ENCODE measurements at places on chromosomes 5 and 9.

- no peak for DNase-seq
Measured at GRCh38 chr5:134189031-134189430, 12.3 kb upstream of the SKP1 start.

- no peak for DNase-seq
Measured at GRCh38 chr5:139745800-139746690, 49.6 kb upstream of the PSD2 start.

- DNase-seq: no peak
Measured at GRCh38 chr5:132425975-132426524, 56.5 kb downstream of the SLC22A5 start.

DNA sequence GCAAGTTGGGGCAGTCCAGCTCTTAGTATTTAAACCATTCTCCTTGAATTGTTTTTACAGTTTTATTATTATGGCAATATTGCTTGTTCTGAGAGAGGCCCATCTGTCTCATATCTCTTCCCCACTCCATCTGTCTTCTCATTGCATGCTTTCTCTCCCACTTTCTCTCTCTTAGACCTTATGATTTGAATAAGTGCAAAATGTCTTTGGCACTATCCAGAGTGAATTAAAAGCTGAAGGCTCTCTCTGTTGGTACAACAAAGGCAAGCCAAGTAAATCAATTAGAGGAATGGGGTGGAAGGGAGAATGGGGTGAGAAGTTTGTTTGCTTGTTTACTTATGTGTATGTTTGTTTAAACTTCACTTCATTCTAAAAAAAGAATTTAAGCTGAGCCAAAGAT lies 195.3 kb upstream of the RFX3 start:
- no peak for DNase-seq

DNA sequence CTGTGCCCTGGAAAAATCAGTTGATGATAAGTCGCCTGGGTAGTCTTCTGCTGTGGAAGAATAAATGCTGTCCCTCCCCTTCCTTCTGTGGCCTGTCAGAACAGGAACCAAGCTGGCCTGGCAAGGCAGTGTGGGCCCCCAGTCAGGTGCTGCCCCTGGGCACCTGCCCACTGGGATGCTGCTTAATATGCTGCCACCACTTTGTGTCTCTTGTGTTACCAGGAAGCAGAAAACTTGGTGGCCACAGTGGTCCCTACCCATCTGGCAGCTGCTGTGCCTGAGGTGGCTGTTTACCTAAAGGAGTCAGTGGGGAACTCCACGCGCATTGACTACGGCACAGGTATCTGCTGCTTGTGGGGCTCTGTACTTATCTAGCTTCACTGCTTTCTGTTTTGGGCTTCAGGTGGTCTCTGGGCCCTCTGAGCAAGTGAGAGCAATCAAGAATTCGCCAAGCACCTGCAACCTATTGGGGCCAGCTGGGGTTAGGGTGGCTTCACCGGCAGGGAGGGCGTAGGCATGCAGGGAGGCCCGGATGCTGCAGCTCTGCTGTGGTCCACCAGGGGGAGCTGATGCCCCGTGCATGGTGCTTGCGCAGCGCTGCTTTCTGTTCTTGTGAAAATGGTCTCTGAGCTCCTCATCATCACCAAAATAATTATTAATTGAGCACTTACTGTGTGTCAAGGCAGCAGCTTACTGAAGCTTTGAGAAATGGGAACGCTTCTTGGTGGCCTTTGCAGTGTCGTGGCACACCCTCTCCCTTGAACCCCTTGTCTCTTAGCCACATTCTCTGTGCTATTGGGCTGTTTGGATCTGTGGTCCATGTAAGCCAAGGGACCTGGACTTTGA lies 20.3 kb downstream of the PTPA start:
- peak; percentile 73 for DNase-seq

DNA sequence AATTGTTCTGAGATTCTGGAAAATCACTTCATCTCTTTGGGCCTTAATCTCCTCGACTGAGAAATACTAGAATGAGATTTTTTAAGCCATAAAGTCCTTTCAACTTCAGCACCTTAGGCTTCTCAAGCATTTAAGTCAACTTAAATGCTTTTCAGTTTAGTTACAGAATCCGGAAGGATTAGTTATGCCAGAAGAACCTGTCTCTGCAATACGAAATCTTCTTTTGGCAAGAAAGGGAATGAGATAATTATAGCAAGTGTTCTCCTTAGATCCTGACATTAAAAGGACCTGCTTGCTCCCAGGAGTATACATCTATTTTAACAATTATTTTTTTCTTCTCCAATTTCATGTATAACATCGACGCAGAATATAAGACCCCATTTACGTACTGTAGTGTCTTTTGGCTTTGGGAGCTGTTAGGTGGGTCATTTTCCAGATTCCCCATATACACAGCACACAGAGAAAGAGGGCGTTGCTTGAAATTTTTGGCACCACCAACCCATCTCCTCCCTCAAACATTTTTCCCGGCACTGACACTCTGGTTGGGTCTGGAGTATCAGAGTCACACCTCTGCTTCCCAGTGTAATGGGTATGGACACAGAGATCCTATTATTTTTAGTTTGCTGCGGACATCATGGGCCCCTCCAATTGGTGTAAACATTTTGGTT lies 43.6 kb upstream of the CLINT1 start:
- DNase-seq: no peak

GRCh38 chr9:126347911-126348760 lies 21.5 kb downstream of the MVB12B start:
- DNase-seq: no peak

DNA sequence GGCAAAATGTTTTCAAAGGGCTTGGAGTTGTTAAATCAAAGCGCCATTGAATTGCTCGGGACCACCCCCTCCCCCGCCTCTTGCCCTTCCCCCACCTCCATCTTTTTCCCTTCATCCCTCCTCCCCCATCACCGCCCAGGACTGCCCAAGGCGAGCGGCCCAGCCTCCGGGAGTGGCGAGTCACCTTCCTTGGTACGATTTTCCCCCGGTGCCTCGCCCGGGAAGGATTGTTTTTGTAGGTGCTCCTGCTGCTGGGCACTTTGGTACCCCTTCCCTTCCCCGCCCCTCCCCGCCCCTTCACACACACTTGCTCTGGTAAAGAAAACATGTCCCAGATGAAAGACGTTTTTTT lies 61.2 kb downstream of the TMEM174 start:
- DNase-seq: no peak

- no peak for DNase-seq
Measured at GRCh38 chr5:600886-601541, 11.1 kb upstream of the CEP72 start.

DNA sequence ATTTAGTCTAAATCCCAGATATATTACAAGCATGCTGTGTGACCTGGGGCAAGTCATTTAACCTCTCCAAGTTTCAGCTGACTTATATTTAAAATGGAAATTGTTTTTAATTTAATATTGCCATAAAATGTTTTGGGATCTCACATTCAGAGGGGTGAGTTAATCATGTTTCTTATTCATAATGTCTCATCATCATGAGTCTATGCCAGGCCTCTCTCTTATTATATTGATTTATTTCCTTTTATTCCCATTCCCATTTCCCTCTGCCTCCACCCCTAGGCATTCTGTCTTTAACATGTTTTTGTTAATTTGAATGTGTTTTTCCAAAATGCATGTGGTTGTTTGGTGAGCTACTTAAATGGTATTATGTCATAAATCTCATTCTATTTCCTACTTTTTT lies 39.0 kb upstream of the TTC1 start:
- DNase-seq: no peak

- DNase-seq: no peak
Measured at GRCh38 chr5:116575326-116576052, 866 bp upstream of the SEMA6A start.

DNA sequence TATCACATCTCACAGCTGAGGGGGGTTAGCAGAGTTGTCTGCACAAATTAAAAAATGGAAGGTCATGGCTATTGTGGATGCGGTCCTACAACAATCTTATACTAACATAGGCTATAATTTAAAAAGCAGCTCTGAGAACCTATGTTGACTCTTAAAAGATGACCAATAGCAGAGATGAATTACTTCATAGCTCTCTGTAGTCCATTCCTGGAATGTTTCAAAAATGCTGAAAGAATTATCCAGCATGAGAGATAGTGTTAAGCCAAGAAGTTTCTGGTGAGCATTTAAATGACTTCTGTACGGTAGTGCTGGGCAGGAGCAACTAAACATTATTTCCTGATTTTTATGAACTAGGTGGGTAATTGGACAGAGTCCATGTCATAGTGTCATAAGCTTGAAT lies 218.2 kb upstream of the NUDT12 start:
- DNase-seq: no peak

- no peak for DNase-seq
Measured at GRCh38 chr9:20357037-20357432, 265.3 kb downstream of the MLLT3 start.

- no peak for DNase-seq
Measured at GRCh38 chr5:125583321-125584139, 837.1 kb upstream of the ZNF608 start.

DNA sequence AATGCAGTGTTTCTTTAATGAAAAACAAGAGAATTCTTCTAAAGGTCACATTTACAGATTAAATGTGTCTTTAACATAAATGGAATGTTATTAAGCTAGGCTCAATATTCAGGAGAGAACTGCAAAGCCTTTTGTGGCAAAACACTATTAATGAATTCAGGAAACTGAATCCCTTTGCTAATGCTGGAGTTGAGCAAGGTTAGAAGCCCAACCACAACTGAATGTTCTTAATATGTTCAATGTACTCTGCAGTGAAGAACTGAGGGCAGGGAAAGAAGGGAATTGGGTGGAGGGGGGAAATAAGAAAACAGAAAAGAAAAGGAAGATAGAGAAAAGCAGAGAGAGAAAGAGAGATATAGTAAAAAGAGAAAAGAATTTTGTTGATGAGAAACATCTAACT lies 276.7 kb upstream of the TMEM161B start:
- no peak for DNase-seq

DNA sequence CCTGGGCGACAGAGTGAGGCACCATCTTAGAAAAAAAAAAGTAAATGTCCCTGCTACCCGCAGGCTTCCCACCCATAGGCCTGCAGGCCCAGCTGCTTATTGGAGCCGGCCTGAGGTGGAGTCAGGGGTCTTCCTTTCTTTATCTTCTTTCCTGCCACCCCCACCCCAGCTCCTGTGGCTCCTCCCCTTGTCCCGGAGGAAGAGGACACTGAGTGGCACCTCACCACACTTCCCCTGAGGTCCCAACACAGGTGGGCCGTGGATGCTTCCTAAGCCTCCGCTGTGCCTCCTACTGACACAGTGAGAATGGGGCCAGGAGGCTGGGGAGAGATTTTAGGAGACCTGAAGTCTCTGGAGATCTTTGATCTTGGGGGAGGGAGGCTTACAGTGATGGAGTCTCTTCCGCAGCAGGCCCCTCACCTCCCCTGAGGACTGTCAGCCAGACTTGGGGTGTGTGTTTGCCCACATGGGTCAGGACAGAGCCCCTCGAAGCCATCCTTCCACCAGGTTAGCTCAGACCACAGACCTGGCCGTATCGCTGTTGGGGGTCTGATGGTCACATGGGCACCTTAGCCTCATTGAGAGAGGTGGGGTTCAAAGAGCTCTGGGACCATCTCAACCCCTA lies 135.4 kb upstream of the IER5L start:
- DNase-seq: no peak

- no peak for DNase-seq
Measured at GRCh38 chr9:113337714-113338113, 2.4 kb downstream of the WDR31 start.

DNA sequence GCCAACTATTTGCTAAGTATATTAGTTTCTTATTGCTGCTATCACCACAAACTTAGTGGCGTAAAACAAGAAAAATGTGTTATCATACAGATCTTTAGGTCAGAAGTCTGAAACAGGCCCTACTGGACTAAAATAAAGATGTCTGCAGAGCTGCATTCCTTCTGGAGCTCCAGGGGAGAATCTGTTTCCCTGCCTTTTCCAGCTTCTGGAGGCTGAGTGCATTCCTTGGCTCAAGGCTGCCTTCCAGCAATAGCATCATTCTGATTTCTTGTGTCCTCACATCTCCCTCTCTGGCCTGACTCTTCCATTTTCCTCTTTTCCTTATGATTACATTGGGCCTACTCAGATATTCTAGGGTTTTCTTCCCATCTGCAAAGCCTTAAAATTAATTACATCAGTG lies 15.9 kb downstream of the MAN2A1 start:
- no peak for DNase-seq

- no peak for DNase-seq
Measured at GRCh38 chr5:11494340-11494739, 409.9 kb downstream of the CTNND2 start.

- no peak for DNase-seq
Measured at GRCh38 chr5:83414601-83415000, 56.9 kb upstream of the VCAN start.

- no peak for DNase-seq
Measured at GRCh38 chr5:80194468-80194867, 61.4 kb downstream of the SERINC5 start.

DNA sequence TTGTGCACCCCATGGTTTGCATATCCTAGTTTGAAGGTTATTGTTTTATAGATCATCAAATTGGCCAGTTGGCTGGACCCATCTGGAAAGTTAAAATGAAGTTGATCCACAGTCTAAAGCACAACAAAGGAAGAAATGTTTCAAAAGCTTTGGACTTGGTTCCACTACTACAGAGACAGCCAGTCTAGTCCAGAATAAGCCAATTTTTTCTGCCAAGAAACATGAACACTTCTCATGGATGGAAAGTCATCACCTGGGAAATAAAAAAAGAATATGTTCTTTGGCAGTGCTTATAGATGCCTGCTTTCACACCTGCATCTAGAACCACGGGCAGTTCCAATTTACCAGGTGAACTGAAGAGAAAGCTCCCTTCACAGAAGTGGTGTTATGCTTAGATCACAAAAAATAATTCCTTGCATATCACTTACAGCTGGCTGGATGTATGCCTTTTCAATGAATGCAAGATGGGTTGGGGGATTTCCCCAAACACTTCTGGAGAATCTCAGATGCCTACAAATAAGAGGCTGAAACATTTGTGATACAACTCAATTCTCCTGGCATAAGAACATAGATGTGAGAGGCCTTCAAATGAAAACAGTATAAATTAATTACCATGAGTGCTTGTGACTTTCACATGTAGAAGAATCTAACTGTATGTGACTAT lies 26.9 kb downstream of the C9 start:
- DNase-seq: no peak

GRCh38 chr5:31855134-31856040 lies 216.5 kb downstream of the PDZD2 start:
- DNase-seq: no peak

- DNase-seq: no peak
Measured at GRCh38 chr5:163758283-163758711, 252.9 kb downstream of the MAT2B start.

DNA sequence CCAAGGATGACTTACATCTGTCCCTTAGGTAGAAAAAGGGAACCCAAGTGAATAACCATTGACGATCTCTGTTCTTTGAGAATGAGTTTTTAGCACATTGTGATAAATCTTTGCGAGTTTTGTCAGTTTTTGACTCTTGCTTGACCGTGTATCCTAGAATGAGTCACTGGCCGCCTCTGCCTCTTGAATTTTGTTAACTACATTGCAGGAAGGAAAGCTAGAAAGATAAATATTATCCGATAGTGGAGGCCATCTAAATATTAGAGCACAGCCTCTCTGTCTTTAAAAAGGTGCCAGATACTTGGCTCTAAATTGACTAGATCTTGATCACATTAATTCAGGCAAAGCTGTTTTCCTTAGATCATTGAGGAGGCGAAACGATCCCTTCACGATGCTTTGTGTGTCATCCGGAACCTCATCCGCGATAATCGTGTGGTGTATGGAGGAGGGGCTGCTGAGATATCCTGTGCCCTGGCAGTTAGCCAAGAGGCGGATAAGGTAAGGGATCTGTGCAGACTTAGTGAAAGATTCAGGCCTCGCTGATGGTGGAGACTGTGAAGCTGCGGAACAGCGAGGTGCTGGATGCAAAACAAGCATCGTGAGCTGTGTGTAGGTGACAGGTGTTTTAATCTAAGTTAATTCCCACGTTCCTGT lies 12.2 kb downstream of the CCT5 start:
- no peak for DNase-seq

- DNase-seq: no peak
Measured at GRCh38 chr5:17891881-17892280, 257.6 kb downstream of the TAF11L14 start.
